AG20443 (cell line): ENCODE measurements at places on chromosomes 16 and 17.
A peak's percentile ranks its signal among the peaks of the same experiment; 100 is the strongest.

GRCh38 chr17:14746822-14747602 lies 446.1 kb downstream of the HS3ST3B1 start:
- no peak for DNase-seq

DNA sequence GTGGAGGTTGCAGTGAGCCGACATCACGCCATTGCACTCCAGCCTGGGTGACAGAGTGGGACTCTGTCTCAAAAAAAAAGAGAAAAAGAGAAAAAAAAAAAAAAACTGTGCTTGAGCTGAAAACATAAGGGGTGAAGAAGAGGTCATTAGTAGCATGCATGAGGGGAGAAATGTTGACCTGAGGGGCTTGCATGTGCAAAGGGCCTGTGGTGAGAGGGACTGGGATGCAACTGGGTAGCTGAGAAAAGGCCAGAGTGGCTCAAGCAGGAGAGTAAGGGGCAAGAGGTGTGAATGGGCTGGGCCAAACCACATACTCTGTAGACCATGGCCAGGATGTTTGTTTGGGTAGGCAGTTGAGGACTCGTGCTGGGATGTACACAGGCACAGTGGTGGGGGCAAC lies 3.4 kb downstream of the KIF19 start:
- DNase-seq = no peak

DNA sequence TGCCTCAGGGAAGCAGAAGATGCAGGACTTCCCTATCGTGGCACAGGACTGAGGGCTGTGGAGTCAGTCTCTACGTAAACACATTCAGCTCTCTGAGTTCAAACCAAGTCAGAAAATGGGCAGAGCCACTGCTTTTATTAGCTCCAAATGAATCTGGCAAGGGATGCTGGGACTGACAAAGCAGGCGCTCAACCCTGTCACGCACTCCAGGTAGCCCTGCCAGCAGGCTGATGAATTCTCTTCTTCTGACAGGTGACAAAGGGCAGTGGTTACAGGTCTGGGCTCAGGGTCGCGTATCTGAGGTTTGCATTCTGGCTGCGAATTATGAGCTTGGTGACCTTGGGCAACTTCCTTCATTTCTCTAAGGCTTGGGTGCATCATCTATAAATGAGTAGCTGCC lies 9.4 kb downstream of the RPH3AL start:
- DNase-seq = no peak

DNA sequence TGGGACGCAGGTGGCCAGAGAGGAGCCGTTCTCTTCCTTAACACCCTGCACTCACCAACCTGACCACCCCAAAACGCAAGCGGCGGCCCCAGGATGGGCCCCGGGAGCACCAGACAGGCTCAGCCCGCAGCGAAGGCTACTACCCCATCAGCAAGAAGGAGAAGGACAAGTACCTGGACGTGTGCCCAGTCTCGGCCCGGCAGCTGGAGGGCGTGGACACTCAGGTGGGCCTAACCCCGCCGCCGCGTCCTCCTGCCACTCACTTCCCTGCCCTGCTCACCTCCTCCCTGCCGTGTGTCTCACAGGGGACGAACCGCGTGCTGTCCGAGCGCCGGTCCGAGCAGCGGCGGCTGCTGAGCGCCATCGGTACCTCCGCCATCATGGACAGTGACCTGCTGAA lies 4.6 kb upstream of the HSD3B7 start:
- DNase-seq = no peak

- no peak for DNase-seq
These were observed 168.1 kb downstream of the C16orf95 start for GRCh38 chr16:87149051-87149450.

DNA sequence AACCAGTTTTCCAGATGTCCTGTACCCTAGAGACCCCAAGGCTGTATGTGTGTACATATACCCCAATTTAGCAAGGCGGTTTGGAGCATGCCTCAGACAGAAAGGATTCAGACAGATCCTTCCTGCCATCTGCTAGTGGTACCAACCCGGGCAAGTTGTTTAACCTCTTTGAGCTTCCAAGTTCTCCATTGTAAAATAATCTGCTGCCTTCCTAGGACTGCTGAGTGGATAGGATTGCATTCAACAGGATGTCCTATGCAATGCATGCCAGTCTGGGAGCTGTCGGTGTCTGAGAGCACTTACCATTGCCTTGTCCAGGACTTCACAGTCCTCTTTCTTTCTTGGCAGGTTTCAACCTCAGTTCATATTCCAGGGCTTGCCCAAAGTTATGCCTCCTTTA lies 1.9 kb downstream of the CDH13 start:
- DNase-seq = no peak

DNA sequence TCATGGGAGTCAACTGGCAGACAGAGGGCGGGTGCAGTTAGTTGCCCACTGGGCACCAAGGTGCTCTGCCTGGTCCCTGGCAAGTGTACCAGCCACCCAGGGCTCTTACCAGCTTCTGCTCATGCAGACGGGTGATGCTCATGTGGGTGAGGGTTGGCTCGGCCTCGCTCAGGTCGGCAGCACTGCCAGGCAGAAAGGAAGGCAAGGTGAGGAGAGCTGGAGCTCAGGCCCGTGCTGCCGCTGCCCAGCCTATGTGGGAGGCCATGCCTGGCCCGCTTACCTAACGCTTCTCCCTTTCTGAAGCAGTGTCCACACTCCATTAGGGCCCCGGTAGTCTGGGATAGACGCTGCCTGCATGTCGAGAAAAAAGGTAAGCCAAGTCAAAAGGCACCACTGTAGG lies 2.6 kb downstream of the SIRT7 start:
- DNase-seq = no peak

GRCh38 chr17:49483599-49484509 lies 11.2 kb upstream of the NGFR start:
- DNase-seq = no peak

- DNase-seq = no peak
These were observed 16.4 kb upstream of the ITGAD start for GRCh38 chr16:31376705-31377104.

DNA sequence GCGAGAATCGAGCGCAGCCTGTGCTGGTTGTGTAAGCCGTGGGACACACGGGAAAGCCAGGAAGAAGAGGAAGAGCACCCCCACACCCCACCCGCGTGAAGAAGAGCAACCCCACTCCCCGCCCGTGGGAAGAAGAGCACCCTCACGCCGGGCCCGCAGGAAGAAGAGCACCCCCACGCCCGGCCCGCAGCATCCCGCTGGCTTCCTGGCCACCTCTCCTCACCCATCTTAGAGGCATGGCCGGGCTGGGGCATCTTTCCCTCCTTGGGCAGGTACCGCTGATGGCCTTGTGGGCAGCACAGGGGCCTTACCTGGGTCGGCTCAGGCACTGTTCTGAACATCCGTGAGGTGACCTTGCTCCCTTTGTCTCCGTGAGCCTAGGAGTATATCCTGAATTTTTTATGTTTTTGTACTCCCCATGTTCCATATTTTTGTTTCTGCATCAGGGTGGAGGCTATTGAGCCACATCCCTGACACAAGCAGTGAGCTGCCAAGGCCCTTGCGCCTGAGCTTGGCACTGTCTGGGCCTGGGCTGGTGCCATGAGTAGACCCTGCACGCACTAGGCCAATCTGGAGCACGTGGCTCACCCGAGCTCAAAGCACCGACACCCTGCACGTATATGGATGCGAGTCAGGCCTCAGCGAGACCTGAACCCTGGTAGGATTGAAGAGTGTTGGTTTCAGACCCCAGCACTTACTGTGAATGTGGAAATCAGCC lies 71.4 kb upstream of the KCTD5 start:
- no peak for DNase-seq

GRCh38 chr17:3594976-3595375 lies 14.2 kb downstream of the TRPV1 start:
- DNase-seq = no peak

DNA sequence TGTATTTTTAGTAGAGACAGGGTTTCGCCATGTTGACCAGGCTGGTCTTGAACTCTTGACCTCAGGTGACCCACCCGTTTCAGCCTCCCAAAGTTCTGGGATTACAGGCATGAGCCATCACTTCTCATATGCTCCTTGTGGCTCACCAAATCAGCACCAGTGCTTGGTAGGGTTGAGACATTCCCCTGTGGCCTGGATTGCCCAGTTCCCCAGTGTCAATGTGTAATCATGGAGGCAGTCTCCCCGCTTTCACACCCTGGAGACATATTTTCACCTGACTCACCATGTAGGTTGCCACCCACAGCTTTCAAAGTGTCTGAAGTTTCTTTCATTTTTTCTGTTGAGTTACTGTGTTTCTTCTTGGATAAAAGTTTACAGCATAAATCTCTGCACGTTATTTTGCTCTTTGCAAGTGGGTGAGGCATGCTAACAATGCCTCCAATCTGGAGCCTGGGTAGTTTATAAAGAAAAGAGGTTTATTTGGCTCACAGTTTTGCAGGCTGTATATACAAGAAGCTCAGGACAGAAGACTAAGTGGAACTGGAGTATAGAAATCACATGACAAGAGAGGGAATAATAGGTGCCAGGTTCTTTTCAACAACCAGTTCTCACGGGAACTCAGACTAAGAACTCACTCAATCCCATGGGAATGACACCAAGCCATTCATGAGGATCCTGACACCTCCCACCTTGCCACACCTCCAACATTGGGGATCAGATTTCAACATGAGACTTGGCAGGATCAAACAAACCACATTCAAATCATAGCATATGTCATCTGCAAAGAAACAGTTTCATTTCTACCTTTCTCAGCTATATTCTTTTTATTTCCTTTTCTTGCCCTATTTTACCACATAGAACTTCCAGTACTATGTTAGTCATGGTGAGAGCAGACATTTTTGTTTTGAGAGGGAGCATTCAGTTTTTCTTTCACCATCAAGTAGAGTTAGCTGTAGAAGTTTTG lies 113.2 kb downstream of the PHKB start:
- no peak for DNase-seq

- DNase-seq = no peak
These were observed 2.6 kb downstream of the FOXF1 start for GRCh38 chr16:86512860-86513470.

- DNase-seq = no peak
These were observed 49.0 kb upstream of the ZNF750 start for GRCh38 chr17:82888583-82889495.

DNA sequence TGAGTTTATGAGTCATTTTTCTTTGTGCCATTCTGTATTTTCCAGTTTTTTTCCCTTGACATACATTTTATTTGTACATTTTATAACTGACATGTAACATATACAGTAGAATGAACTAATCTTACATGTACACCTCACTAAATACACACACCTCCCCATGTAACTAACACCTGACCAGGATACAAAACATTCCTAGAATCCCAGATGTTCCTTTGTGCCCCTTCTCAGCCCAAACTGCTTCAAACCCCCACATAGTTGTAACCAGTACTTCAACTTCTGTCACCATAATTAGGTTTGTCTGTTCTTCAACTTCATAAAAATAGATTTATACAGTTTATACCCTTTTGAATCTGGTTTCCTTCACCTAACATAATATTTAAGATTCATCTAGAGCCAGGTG lies 73.5 kb downstream of the BRIP1 start:
- DNase-seq = no peak

DNA sequence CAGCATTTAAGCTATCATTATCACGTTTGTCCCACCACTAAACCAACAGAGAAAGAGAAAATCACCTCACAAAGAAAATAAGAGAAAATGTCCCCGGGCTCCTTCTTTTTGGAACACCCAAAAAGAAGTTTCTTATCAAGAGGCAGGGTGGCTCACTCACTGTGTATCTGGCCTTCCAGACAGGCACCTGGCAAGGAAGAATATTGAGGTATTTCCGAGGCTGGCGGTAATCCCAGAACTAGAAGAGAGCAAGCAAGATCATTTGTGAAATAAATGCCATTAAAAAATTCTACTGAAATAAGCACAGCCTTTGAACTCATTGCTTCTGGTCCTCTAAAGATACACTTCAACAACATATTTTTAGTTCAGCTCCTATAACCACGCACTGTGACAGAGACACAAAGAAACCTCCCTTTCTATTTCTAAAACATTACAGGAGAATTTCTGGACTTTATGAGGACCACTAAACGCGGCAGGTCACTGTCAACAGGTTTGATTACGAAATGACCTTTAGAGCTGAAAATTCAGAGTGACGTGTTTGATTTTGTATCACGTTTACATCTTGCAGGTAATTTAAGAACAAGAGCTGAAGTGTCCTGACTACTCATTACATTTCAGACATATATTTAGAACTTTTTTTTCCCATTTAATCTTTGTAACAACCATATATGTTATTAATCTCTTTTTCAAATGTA lies 61.0 kb downstream of the WDR59 start:
- DNase-seq = no peak

DNA sequence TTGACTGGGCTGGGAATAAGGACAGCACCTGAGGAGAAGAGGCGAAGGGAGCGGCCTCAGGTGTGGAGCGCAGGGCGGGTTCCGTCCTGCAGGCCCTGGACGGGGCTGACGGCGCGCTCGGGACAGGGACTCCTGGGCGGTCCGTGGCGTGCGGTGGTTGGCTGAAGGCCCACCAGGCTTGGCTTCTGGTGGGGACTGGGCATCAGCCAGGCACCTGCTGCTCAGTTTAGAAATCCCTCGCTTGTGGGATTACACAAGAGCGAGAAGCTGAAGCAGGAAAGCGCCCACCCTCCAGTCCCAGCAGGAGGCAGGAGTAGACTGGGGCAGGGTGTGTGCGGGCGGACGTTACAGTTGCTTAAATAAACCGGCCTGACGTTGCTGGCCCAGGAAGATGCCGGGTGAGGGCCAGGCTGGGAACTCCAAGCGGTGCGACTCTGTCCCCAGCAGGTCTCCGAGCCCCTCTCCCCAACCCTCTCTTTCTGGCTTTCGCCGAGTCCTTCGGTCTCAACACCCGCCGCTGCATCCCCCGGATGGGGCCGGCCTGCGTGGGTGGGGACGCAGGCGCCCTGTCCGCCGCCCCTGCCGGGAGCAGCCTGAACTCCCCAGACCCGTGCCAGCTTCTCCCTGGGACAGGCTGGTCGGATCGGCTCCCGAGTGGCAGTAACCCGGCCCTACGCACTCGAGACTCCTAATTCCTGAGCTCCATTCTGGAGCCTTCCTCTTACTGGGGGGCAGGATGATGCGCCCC lies 639 bp downstream of the MIF4GD start:
- peak; percentile 75 for DNase-seq

DNA sequence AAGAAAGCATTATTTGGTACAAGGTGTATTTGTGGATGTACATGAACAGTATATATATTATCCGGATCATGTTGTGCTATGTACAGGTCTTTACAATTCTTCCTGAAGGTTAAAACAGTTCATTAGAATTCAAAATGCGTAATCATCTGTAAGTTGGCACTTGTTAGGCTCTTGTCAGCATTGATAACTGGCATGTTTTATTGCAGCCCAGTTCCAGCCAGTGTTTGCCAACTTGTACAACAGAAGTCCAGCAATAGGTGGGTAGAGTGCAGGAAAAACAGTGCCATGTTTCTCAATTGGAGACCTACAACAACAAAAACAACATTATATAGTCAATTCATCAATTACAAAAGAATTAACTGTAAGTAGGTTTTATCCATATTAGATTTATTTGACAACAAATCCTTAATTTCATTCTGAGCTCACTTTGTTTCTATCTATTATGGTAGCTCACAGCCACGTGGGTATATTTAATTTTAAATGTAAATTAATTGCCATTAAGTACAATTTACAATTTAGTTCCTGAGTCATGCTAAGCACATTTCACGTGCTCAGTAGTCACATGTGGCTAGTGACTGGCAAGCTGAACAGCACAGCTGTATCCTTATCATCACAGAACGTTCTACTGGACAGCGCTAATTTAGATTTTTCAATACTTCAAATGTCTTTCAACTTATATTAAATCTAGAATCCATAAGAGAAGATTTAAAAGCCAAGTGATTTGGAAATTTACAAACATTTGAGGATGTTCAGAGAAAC lies 8.6 kb upstream of the ANKFY1 start:
- DNase-seq = no peak

GRCh38 chr16:10138881-10139280 lies 43.3 kb downstream of the GRIN2A start:
- DNase-seq = no peak

- DNase-seq = peak; percentile 56
These were observed 502 bp downstream of the FAAP100 start for GRCh38 chr17:81551458-81552243.
